Dorsolateral prefrontal cortex (tissue), 122 donors: ENCODE measurements at places on chromosomes 1 and 21. TPM values are rescaled to one million over a fixed set of nuclear protein-coding genes. Genes with fewer than 3 reads are reported as not detected.

The ITLN1 gene
- total RNA-seq: not detected

The MMEL1 gene
- total RNA-seq: 2.5 TPM

The CLIC6 gene
- 0.19 TPM for total RNA-seq

The ZNF687 gene
- 27.1 TPM for total RNA-seq

The SON gene
- total RNA-seq: 244 TPM

The TBX19 gene
- total RNA-seq: 0.73 TPM

The AGBL4 gene
- 36.3 TPM for total RNA-seq

The VANGL2 gene
- total RNA-seq: 11.8 TPM

The SPRR2D gene
- not detected for total RNA-seq

The TRMT1L gene
- 22.6 TPM for total RNA-seq

The BMP8B gene
- 2.1 TPM for total RNA-seq

The CHD5 gene
- 122 TPM for total RNA-seq

The KCNA3 gene
- 16.8 TPM for total RNA-seq

The BARHL2 gene
- not detected for total RNA-seq

The OVAAL gene
- not detected for total RNA-seq

The ACKR1 gene
- total RNA-seq: 7.1 TPM

The HES3 gene
- not detected for total RNA-seq

The CD160 gene
- total RNA-seq: not detected

The EXTL1 gene
- 44.9 TPM for total RNA-seq

The C1orf53 gene
- total RNA-seq: 4.1 TPM
